ENCODE measurements at places on chromosomes 6 and 20.
A peak's percentile ranks its signal among the peaks of the same experiment; 100 is the strongest.

GRCh38 chr6:20028562-20028961 lies 183.7 kb downstream of the MBOAT1 start:
- DNase-seq = no peak

DNA sequence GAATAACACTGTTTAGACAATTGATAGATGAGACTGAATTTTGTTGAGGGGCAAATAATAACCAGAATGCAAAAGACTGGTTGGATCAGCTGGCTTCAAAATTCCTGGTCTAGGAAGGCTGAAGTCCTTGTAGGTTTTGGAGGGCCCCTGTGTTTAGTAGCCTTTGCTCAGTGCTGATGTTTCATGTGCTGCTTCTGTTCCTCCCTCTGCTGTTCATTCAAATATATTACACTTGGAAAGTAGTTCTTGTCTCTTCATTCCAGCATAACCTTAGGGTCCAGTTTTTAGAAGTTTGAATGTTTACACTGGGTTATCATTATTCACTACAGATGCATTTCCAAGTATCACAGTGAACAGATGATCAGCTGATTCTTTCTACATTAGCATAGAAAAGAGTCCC lies 72.5 kb downstream of the FLRT3 start:
- no peak for DNase-seq

DNA sequence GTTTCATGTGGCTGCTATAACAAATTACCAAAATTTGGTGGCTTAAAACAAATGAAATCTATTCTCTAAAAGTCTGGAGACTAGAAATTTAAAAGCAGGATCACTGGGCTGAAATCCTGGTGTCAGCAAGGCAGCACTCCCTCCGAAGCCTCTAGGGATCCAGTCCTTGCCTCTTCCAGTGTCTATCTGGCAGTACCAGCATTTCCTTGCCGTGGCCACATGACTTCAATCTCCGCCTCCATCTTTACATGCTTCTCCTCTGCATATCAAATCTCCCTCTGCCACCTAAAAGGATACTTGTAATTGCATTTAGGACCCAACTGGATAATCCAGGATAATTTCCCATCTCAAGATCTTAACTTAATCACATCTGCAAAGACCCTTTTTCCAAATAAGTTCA lies 30.2 kb downstream of the ARHGAP18 start:
- no peak for DNase-seq

DNA sequence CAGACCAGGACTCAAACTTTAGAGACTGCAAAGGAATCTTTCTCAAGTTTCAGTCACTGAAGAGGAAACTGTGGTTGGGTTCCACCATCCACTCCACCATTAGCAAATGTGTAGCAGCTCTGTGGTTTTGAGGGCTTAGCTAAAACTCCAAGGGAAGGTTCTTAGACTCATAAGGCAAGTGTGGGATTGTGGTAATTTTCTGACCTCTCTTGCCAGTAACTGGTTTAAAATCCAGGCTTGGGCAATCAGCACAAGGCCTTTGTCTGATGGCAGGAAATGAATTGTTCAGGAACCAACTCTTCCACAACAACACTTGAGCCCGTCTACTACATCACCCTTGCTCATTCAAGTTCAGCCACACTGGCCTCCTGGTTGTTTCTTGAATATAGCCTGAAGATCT lies 68.6 kb upstream of the FBXL4 start:
- DNase-seq = no peak

- DNase-seq = no peak
These were observed 21.1 kb downstream of the CHMP4B start for GRCh38 chr20:33832103-33832804.

- DNase-seq = no peak
These were observed 129.4 kb upstream of the NAA20 start for GRCh38 chr20:19887556-19888268.

GRCh38 chr6:17015144-17015543 lies 86.7 kb upstream of the STMND1 start:
- DNase-seq = no peak

GRCh38 chr6:25692472-25692871 lies 40.5 kb downstream of the SCGN start:
- no peak for DNase-seq

GRCh38 chr6:17278289-17279063 lies 2.7 kb upstream of the RBM24 start:
- DNase-seq = no peak

DNA sequence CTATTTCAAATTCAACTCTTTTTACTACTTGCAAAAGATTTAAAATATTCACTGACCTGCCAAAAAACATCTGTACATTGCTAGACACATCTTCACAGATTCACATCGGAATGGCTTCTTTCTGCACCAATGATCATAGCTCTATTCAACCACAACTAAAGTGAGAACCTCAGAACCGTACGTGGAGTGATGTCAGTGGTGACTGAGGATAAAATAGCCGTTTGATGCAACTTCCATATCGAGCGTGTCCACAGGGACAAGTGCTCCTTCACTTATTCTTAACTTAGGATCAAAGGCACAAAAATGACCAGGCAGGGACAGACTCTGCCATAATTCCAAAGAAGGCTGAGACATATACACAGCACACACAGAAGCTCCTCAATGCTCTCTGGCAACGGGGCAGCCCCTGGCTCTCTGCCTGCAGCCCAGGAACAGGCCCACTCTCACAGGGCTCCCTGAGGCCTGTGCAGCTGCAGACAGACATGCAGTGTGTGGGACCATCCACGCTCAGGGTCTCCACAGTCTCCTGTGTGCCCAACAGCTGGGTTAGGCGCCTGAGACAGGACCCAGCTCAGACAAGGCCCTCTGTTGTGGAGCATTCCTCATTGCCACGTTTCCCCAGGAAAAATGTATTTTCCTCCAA lies 22.8 kb downstream of the FYN start:
- no peak for DNase-seq

GRCh38 chr6:1644516-1645060 lies 34.9 kb downstream of the FOXC1 start:
- DNase-seq = no peak

- DNase-seq = no peak
These were observed 626.5 kb upstream of the MAP3K7 start for GRCh38 chr6:91213229-91213901.

DNA sequence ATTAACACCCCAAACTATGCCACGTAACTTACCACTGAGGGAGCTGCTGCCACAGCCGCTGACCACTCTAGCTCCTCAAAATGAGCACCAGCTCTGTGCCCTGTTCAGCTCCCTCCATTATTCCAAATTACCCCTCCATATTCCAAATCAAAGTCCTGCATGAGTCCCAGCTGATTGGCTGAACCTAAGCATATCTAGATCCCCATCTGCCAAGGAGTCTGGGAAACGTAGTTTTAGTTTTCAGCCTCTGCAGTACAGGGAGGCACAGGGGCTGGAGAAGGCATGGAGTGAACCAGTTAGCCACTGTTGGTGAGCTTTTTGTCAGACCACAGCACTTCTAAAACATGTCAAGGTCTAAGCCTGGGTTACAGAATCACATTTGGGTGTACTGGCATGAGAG lies 15.9 kb downstream of the UNC5CL start:
- DNase-seq = no peak

- peak; percentile 85 for DNase-seq
These were observed 7.8 kb upstream of the MDGA1 start for GRCh38 chr6:37705239-37706051.

DNA sequence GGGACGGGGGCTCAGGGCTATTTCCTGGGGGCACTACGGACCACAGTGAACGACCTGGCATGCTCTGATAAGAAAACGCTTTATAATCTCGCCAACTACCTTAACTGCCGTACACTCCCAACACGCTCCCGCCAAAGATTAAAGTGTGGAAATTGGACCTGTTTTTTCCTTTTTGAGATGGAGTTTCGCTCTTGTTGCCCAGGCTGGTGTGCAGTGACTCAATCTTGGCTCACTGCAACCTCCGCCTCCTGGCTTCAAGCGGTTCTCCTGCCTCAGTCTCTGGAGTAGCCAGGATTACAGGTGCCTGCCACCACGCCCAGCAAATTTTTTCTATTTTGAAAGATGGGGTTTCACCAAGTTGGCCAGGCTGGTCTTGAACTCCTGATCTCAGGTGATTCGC lies 346 bp upstream of the SLC44A4 start:
- DNase-seq = no peak

GRCh38 chr6:100115407-100116101 lies 121.5 kb upstream of the MCHR2 start:
- no peak for DNase-seq

DNA sequence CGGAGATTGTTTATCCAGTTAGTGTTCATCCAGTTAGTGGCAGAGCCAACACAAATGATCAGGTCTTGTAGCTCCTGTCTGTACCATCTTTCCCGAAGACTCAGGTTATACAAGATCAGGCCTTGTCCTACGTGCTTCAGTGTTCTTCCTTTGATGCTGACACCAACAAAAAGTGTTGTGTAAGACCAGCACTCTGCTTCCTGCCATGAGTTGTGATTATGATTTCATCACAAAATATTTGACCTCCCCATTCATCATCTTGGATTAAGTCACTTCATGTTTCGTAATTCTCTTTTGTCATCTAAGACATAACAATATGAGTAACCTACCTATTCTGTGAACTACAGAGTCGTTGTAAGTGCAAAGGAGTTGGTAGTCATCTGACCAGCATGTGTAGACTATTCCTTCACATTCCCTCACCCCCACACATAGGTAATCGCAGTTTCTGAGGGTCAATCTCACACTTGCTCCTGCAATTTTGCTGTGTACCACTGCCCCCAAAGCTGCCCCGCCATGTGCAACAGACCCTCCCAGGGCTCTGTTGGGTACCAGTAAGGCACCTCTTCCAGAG lies 135.6 kb upstream of the SLC22A23 start:
- DNase-seq = no peak

DNA sequence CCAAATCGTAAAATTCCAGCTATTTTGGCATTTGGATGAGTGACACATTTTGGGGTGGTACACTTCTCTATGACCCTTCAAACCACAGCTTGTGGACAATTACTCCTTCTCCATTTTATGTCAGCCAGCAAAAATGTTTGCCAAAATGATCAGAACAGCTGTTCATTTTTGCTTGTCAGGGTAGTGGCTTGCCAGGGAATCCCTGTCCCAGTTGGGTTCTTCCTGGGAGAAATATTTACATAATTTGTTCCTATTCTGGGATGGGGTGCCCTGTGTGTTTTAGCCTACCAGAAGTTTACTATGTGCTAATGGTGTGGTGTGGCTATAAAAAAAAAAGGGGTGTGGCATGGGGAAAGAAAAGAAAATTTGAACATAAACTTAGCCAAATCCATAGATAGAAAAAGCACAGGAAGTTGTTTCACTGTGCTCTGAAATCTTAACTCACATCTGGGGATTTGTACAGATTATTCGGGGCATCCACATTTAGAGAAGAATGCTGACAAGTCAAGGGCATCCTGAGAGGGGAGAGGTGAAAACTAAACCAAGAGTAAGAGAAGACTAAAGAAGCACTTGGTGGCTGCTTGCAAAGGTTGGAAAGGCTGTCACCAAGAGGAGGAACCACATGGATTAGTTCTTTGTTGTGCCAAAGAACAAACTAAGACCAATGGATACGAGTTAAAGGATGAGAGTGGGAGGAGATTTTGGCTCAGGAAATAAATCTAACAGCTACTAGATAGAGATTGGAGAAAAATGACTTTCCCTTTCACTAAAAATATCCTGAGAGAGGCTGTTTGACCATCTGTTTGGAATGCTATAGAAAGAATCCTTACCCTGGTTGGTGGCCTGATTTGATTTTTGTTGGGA lies 55.2 kb upstream of the RBM24 start:
- DNase-seq = no peak

DNA sequence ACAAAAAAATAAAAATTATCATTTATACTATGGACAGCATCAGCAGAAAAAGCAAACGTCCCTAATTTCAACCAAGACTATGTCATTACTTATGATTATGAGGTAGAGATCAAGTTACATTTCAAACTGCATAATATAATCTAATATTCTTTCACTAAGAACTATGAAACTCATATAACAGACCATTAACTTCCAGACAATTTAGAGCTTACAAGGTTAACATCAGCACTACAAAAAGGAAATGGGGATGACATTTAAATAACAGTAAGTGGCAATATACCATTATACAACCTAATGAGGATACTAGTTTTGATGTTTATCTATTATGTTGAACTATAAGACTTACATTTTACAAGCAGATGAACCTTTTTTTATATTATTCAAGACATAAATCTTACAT lies 261.0 kb upstream of the THEMIS start:
- no peak for DNase-seq

- DNase-seq = no peak
These were observed 61.5 kb upstream of the TFB1M start for GRCh38 chr6:155375801-155376200.
